NB4 (cell line): ENCODE measurements at places on chromosomes 1 and 21.

DNA sequence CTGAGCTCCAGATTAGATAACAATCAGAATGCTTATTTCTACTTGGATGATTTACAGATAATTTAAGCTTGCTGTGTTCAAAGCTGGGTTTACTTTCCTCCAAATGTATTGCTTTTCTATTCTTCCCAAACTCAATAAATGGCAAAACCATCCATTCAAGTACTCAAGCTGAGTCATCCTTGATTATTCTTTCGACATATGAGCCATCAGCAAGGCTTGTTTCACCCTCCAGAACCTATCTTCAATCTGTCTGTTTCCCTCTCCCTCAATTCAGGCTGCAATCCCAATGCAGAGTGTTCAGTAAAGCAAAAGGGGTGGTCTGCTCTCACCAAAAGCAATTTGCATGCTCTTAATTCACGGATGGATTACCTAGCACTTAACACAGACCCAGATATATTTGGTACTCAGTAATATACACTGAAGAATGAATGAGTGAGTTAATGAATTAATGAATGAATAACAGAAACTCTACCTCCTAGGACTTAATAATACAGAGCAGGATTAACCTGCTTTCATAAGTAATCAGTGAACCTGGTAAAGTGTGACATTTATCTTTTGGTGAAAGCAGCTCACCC, 41.9 kb downstream of the DDR2 start:
- DNase-seq = no peak

DNA sequence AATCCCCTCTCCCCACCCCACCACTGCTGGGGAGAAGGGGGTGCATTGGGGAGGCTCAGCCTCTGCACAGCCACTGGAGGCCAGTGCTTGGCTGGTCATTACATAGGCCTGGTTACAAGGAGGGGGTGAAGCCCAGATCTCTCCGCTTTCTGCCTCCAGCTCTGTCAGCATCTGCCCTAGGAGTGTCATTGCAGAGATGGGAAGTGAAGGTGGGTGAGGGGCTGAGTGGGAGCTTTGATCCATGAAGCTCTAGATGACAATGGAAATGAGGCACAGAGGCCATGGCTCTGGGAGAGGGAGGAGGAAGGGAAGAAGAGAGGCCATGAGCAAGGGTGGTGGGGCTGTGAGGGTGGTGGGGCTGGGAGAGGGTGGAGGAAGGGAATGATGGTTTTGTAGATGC, 411.6 kb downstream of the MATN1 start:
- no peak for DNase-seq

- no peak for DNase-seq
These were observed 6.4 kb downstream of the TSPAN2 start for GRCh38 chr1:115082949-115083348.

GRCh38 chr1:96361961-96362360, 359.6 kb upstream of the PTBP2 start:
- DNase-seq = peak; percentile 66

GRCh38 chr1:29664711-29665110, 428.4 kb downstream of the PTPRU start:
- DNase-seq = no peak

- DNase-seq = no peak
These were observed 31.9 kb upstream of the DENND1B start for GRCh38 chr1:197807216-197807615.

GRCh38 chr1:43558346-43558841, 27.7 kb downstream of the PTPRF start:
- no peak for DNase-seq

- DNase-seq = no peak
These were observed 25.0 kb upstream of the ZNF436 start for GRCh38 chr1:23394684-23395083.

DNA sequence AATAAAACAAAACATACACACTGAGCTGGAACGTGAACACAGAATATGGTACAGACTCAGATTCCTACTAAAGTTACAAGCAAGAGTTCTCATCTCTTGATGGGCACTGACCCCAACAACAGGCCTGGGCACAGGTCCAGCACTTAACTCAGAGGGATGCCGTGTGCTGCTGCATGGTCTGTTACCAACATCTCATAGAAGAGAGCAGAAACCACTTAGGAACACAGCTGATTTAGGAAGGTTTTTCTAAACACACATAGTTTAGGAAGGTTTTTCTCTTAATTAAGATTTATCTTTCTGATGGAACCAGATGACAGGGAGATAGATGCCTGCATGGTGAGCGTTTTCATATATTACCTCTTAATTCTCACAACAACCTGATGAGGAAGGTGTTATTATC, 1.5 kb downstream of the GCLM start:
- DNase-seq = peak; percentile 21

- no peak for DNase-seq
These were observed 58.5 kb upstream of the LRRC8D start for GRCh38 chr1:89762386-89762778.

DNA sequence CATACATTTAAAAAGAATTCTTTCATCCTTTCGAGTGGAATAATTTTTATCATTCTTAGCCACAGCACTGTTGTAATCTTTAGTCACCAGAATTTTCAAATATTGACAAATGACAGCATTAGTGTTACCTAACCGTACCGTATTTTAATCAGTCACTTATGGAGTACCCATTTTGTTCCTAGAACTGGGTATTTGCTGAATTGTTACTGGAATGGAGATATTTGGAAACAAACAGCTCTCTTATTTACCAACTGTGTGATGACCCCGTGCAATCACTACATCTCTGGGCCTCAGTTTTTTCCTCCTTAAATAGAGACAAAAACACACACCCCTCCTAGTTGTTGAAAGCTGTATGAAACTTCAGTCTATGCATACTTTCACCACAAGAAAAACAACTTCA, 7.9 kb upstream of the XCL2 start:
- no peak for DNase-seq

GRCh38 chr21:43858806-43859648, 6.0 kb upstream of the AGPAT3 start:
- no peak for DNase-seq

GRCh38 chr21:26739189-26739588, 106.0 kb downstream of the ADAMTS1 start:
- DNase-seq = no peak

- DNase-seq = no peak
These were observed 178.0 kb downstream of the CAMTA1 start for GRCh38 chr1:6962996-6963911.

DNA sequence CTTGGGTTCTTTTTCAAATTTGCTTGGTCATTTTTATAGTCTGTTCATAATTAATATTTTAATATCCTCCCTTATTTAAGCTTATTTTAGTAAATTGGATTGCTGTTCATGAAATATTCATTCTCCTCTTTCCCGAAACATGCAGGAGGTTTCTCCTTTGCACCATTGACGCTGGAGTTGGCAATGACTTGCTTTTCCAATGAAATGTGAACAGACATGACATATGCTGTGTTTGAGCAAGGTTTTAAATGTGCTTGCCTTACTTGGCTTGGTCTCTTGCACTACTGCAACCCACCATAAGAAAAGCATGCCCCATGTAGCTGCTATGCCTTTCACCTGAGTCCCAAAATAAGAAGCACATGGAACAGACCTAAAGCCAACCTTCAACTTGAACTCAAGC, 498.0 kb upstream of the NFIA start:
- no peak for DNase-seq

DNA sequence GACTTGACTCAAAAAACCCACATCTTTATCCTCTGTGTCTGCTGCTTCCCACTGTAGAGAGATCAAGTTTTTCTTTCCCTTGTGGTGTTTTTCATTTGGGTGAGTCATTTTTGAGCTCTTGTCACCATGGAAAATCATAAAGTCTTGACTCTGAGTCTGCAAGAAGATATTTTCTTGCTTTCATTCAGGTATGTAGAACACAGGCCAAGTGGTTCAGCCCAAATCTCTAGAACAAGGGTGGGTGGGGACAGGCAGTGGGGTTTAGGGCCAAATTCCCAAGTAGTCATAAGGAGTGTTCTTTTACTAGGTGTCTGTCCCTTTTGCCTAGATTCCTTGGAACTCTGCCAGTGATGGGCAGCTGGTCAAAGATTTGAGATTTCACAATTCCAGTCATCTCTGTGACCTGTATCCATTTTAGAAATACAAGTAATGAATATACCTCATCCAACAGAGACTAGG, 21.5 kb upstream of the ARHGAP29 start:
- DNase-seq = no peak

- no peak for DNase-seq
These were observed 31.1 kb downstream of the ZC3H11B start for GRCh38 chr1:219581766-219582165.

GRCh38 chr1:231931846-231932454, 305.4 kb downstream of the DISC1 start:
- peak; percentile 54 for DNase-seq

DNA sequence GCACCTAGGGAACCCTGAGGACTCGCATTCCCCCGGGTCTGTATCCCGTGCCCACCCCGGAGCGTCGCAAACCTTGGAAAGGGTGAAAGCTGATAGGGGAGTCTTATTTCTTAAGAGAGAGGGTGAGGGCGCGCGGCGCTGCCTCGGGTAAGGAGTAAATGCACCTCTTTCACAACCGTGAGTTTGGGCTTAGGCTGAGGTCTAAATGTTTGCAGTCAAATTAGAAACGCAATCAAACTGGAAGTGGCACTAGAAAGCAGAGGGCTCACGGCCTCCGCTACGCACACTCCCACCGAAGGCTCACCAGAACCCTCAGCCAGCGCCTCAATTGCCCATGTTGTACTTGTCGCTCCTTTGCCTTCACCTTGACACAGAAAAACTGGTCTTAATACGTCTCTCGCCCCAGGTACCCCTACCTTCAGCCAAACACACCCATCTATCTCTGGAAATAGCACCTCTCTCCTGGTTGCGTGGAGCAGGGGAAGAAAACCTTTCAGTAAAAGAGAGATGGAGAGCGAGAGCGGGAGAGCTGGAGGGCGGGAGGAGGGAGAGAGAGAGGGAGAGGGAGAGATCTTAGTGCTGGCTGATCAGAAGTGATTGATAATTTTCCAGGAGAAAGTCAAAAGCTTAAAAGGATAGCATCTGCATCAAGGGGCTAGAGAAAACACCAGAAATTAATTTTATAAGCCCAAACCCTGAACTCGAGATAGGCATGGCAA, 1.7 kb upstream of the HLX start:
- peak; percentile 82 for DNase-seq

GRCh38 chr1:71030026-71030425, 17.6 kb downstream of the PTGER3 start:
- no peak for DNase-seq

DNA sequence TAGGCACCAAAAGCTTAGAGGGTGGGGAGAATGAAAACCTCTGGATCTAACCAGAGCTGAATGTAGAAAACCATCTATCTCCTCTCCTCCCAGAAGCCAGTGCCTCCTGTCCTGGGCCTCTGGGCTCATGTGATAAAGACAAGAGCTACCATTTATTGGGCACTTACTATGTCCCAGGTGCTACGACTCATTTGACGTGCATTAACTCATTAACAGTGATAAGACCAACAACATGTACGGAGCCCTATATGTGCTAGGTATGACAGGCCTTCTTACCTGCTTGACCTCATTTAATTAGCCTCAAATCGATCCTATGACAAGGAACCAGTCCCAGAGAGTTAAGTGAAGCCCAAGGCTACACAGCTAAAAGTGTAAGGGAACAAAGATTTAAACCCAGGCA, 19.7 kb downstream of the CAPZB start:
- DNase-seq = no peak

GRCh38 chr1:191142748-191143147, 665.1 kb upstream of the BRINP3 start:
- DNase-seq = no peak

DNA sequence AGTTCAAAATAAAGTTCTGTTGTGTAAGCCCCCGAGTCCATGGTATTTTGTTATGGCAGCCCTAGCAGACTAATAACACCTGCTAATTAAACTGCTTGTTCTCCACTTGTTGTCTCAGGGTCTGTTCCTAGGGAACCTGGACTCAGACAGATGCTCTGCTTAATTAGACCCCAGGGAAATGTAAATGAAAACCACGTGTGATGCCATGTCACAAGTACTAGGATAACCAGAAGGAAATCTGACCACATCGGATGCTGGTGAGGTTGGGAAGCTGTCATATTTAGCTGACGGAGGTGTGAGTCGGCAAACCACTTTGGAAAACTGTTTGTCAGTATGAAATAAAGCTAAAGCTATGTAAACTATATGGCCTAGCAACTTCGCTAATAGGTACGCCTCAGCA, 19.6 kb downstream of the EDN2 start:
- no peak for DNase-seq

GRCh38 chr1:67134695-67135094, at the start of gene C1orf141:
TSS of gene C1orf141 (minus strand) at chr1:67134970. CDS start at chr1:67127240, 7,730 bp downstream.
- DNase-seq = no peak

DNA sequence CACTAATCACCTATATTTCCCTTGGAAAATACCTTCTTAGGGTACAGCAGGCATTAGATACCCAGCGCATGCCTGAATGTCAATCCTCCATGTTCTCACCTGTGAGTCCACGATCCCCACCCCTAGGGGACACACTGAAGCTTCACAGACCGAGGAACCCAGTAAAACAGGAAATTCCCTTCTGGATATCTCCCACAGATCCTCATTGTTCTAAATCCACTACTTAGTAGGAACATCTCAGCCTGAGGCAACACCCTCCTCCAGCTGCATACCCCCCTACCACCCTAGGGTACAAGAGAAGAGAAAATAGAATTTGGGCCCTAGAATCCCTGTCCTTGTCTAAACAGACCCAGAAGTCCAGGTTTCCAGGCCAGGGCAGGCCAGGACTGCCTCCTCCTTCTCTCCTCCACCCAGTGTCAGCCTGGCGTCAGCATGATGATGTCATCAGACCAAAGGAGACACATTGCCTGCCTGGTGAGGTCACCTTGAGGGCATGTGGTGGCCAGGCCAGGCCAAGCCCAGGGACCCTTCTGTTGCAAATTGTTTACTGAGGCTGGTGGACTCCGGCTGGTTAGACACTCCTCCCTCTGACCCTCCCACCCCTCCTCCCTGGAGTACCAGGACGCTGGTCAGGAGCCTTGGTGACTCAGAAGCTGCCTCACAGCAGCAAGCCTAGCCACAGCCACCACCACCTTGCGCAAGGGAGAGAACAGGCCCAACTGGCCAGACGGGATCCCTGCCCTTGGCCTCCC, 6.2 kb downstream of the NECTIN4 start:
- DNase-seq = peak; percentile 97

DNA sequence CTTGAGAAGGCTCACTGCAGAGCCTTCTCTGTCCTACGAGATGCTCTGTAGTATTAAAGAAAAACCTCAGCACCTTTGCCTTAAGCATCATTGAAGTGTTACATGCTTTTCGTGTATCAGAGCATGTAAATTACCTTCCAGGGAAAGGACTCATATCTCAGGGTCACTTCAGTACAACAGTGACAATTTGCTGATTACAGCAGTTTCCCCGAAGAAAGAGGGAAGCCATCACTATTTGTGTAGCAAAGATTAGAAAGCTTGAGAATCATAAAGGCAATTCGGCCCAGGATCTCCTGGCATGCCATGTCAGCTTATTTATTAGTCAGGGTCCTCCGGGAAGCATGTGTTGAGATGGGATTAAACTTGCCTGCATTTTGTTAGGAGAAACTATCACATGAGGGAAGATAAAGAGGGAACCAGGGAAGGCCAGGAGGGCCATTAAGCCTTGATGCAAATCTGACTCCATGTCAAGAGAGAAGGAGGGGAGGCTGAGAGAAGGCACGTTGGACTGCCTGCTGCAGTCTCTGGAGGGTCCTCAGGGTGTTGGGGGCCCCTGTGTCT, 55.2 kb upstream of the KCNJ6 start:
- DNase-seq = no peak

GRCh38 chr1:206716870-206717673, 32.4 kb downstream of the MAPKAPK2 start:
- DNase-seq = peak; percentile 29

- peak; percentile 70 for DNase-seq
These were observed 30.9 kb downstream of the GPA33 start for GRCh38 chr1:167059045-167059808.
